ENCODE measurements at places on chromosomes 12 and 14. TPM values are rescaled to one million over a fixed set of nuclear protein-coding genes. Genes with fewer than 3 reads are reported as not detected.

The TPPP2 gene
- total RNA-seq = 0.44 TPM

The PPFIBP1 gene
- total RNA-seq = 41.9 TPM

The BBS10 gene
- total RNA-seq = 12.1 TPM

The EGLN3 gene
- 43.6 TPM for total RNA-seq

The POC1B gene
- 15.9 TPM for total RNA-seq

Measured in muscle of leg (tissue), 16 donors.